Tibial nerve (tissue), 4 donors: ENCODE measurements at places on chromosomes 2 and 18. TPM values are rescaled to one million over a fixed set of nuclear protein-coding genes. Genes with fewer than 3 reads are reported as not detected.
A peak's percentile ranks its signal among the peaks of the same experiment; 100 is the strongest.

- no peaks in the 10 kb centered on the region for H3K27me3 ChIP-seq
- no peak overlapping the region for H3K4me3 ChIP-seq
- H3K27ac ChIP-seq, result peak overlapping the region; percentile 17
- no peaks in the 10 kb centered on the region for H3K4me1 ChIP-seq
Observed at GRCh38 chr2:202064171-202064880, 8.7 kb upstream of the KIAA2012 start.

GRCh38 chr18:10041180-10041579 is 127.4 kb downstream of the VAPA start:
- H3K27ac ChIP-seq, result peak overlapping the region; percentile 78
- peak; percentile 53 for DNase-seq
- no peak overlapping the region for H3K4me3 ChIP-seq
- H3K27me3 ChIP-seq, result no peaks in the 10 kb centered on the region
- H3K4me1 ChIP-seq, result no peaks in the 10 kb centered on the region

- H3K36me3 ChIP-seq, result no peaks in the 10 kb centered on the region
- no peaks in the 10 kb centered on the region for H3K4me1 ChIP-seq
- no peak overlapping the region for H3K4me3 ChIP-seq
Observed at GRCh38 chr18:49028801-49029506, 78.2 kb upstream of the SMAD7 start.

DNA sequence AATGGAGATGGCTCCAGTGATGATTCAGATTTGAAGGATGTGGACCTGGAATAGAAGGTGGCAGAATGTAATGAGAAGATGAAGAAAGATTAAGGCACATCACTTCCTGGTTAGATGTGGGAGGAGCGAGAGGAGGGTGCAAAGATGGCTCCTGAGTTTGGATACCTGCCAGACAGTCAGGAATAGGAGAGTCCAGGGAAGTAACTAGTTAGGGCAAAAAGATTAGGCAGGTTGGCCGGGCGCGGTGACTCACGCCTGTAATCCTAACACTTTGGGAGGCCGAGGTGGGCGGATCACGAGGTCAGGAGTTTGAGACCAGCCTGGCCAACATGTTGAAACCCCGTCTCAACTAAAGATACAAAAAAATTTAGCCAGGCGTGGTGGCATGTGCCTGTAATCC is 5.6 kb downstream of the C2orf74 start:
- no peak for DNase-seq
- H3K27me3 ChIP-seq, result no peaks in the 10 kb centered on the region
- H3K4me3 ChIP-seq, result no peak overlapping the region
- H3K27ac ChIP-seq, result no peak overlapping the region

- H3K4me1 ChIP-seq, result peaks cover 8% of the 10 kb centered on the region
- H3K4me3 ChIP-seq, result no peak overlapping the region
- H3K27me3 ChIP-seq, result no peaks in the 10 kb centered on the region
- H3K27ac ChIP-seq, result peak overlapping the region; percentile 99
Observed at GRCh38 chr2:10048501-10049171, 5.3 kb downstream of the KLF11 start.

Gene ALPP
- not detected for total RNA-seq

Gene XIRP2
- total RNA-seq, result 1.3 TPM

Gene MTCL1
- total RNA-seq, result 4.6 TPM
